Skeletal muscle cell (primary cell): ENCODE measurements at places on chromosomes 4 and X.

DNA sequence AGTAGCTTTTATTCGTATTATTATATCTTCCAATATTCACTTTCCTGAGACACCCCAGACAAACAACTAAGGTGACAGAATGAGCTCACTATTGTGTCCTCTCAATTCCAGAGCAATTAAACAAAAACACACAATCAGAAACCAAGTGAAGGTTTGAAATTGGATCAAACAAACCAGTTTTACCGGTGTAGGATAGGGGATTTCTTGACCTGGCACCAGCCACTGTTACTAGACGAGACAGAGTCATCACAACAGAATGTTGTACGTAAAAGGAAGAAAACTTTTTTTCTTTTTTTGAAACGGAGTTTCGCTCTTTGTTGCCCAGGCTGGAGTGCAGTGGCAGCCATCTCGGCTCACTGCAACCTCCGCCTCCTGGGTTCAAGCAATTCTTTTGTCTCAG, 43.7 kb downstream of the LDOC1 start:
- DNase-seq: no peak

DNA sequence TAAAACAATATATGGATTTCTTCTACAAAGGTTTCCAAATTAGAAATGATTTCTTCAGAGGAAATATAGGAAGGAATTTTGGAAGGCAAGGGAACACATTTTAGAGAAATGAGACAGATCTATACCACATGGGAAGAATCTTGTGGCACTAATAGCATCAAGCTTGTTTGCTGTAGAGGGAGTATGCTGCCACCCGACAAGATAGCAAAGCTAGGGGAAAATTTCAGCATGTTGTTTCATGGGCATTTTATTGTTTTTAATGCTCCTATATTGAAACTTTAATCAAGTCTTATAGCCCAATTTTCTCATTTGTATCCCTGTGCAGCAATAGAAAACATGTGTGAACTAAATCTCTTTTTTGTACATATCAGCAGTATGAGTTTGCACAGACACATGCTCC, 551.7 kb upstream of the INTU start:
- DNase-seq: no peak

DNA sequence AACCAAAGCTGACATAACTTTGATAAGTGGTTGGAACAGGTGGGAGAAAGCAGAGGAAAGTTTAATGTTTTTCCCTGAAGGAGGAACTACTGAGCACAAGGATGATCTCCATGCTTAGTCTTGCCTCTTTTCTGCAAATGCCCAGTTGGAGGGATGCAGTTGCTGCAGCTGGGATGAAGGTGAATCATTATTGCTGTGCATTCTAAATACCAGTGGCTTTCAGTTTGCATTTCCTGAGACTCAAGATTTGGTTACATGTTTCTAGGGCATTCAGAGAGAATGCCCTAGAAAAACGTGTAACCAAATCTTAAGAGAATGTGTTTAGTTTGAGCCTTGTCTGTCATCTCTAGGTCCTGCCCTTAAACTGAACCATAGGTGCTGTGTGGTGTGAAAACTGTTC, 42.2 kb downstream of the METTL14 start:
- no peak for DNase-seq

GRCh38 chr4:122715221-122715620, 17.3 kb upstream of the BBS12 start:
- no peak for DNase-seq

GRCh38 chrX:31603411-31604120, 531.7 kb upstream of the FTHL17 start:
- DNase-seq: no peak

GRCh38 chr4:112328734-112329130, 31.6 kb downstream of the ALPK1 start:
- DNase-seq: no peak

GRCh38 chr4:2860391-2861348, 17.0 kb downstream of the ADD1 start:
- DNase-seq: no peak

DNA sequence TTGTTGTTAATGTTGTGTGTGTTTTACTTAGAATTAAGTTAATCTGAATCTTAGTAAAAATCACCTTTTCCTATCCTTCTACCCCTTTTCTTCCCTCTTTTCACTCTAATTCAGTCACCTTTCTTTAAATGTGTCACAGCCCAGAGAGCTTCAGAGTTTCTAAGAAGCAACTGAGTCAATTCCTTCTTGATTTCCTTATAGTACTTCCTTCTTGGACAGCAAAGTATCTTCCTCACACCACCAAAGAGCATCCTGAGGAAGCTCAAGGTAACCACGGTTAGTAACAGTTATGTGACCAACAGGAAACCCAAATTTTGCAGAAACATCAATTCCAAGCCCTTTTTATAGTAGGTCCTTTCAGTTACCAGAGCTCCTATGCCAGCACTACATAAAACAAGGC, 243.2 kb upstream of the BMP3 start:
- no peak for DNase-seq

GRCh38 chrX:85992811-85993229, 54.5 kb downstream of the CHM start:
- no peak for DNase-seq

GRCh38 chr4:25446611-25447010, 69.5 kb downstream of the ANAPC4 start:
- no peak for DNase-seq

DNA sequence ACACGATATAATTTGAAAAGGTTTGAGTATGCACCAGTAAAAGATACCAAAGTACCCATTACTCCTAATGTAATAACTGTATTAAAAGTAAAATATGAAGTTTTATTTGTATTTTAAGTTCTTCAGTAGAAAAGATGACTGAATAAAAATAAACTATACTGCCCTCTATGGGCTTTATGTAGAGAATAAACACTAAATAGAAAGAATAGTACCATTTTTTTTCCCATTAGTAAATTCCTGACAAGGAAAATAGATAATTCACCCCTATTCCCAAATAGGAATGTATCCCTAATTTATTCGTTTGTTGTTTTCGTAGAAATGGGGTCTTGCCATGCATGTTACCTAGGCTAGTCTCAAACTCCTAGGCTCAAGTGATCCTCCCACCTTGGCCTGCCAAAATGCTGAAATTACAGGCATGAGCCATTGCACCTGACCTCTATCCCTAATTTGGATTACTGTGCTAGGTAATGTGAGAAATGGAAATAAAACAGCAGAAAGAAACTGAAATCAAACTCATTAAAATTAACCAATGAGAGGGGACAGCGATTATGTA, 73.6 kb upstream of the COX18 start:
- no peak for DNase-seq

DNA sequence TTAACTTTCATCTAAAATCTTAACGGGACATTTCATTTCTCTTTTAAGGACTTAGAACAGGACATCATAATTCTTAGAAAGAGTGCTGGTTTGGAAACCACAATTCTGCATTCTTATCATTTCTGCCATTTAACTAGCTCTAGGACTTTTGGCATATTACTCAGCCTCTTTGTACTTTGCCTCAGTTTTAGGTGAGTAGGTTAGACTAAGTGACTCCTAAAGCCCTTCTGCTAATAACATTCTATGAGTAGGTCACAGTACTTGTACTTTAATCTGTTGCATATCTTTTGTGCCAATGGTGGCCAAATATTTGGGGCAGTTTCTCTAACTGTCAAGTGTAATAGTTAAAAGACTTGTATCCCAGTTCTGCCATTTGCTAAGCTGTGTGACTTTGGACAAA, 115.4 kb upstream of the NUDT6 start:
- DNase-seq: no peak

DNA sequence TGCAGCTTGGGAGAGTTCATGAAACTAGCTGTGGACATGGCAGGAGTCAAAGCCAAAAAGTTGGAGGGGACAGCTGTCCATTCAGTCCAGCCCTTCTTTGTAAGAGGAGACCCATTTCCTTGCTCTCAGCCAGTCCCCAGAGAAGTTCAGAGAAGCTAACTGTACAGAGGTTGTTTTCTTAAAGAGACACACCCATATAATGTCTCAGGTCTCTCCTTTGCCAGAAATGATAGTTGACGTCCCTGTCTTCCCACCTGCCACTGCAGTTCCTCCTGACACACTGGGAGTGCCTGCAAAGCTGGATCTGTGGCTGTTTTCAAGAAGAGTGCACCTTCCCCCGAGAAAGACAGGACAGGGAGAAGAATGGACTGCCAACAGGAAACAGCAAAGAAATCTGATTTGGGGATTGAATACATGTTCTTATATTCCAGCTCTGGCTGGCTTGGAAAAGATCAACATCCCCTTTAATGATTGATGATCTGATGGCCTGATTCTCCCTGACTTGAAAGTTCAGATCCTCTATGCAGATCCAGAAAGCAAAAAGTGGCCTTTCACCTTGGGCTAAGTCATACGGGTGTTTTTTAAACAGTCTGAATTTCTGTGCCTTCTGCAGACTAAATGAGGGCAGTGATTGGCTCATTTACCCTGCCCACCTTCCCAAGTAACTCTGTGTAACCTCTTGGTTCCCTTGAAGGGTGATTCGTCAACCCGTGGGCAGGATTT, 87.2 kb downstream of the MAOA start:
- no peak for DNase-seq
